ENCODE measurements at places on chromosomes 5 and 9. TPM values are rescaled to one million over a fixed set of nuclear protein-coding genes. Genes with fewer than 3 reads are reported as not detected.

The DBH gene
- 0.09 TPM for total RNA-seq

GRCh38 chr5:35971186-35971877 is 19.9 kb downstream of the UGT3A1 start:
- no peaks in the 10 kb centered on the region for H3K4me1 ChIP-seq
- H3K27me3 ChIP-seq = no peaks in the 10 kb centered on the region

DNA sequence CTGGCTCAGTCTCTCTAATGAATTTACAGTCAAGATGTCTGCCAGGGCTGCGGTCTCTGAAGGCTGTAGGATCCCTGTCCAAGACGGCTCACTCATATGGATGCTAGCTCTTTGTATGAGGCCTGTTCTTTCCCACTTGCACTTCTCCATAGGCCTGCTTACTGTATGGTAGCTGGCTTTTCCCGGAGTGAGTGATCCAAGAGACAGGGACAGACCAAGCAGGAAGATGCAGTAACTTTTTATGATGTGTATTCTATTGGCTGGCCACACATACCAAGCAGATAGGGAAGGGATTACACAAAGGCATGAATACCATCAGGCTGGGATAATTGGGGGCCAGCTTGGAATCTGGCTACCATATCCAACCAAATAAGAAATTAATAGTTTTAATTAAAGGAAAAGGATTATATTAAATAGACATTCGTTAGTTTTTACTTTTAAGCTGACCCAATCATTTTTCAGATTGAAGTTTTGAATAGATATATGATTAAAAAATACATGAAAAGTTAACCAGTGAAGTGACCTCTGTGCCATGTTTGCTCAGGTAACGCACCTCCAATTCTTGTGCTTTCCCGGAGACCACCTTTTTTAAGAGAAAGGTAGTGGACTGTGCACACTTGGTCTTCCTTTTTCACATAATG is 20.6 kb downstream of the NSD1 start:
- DNase-seq = no peak
- no peaks in the 10 kb centered on the region for H3K36me3 ChIP-seq
- peaks cover 6% of the 10 kb centered on the region for H3K4me1 ChIP-seq
- H3K27me3 ChIP-seq = no peaks in the 10 kb centered on the region
- no peak overlapping the region for H3K27ac ChIP-seq

DNA sequence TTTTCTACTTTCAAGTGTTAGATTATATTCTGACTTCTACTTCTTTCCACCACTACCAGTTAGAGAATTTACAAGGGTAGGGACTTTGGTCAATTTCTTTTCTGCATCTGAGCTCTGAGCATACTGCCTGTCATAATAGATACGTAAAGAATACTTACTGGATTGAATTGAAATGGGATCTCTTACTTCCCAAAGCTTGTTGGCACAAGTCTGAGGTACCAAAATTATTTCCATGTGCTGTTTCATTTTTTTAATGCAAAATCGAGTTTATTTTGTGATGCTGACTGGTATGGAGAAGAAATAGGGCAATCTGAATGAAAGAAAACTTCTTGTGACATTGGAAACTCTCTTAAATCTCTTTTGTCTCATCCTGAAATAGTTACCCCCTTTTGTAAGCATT is 428.9 kb downstream of the SPATA31D1 start:
- no peaks in the 10 kb centered on the region for H3K36me3 ChIP-seq
- DNase-seq = no peak
- H3K4me1 ChIP-seq = no peaks in the 10 kb centered on the region
- no peaks in the 10 kb centered on the region for H3K27me3 ChIP-seq

The PIP5K1B gene
- total RNA-seq = 0.12 TPM

The IFNA13 gene
- total RNA-seq = not detected

GRCh38 chr5:180423133-180423532 is 70.0 kb upstream of the GFPT2 start:
- no peaks in the 10 kb centered on the region for H3K4me1 ChIP-seq
- no peaks in the 10 kb centered on the region for H3K36me3 ChIP-seq
- H3K4me3 ChIP-seq = no peak overlapping the region
